Suprapubic skin (tissue), 4 donors: ENCODE measurements at places on chromosomes 5 and 9.

DNA sequence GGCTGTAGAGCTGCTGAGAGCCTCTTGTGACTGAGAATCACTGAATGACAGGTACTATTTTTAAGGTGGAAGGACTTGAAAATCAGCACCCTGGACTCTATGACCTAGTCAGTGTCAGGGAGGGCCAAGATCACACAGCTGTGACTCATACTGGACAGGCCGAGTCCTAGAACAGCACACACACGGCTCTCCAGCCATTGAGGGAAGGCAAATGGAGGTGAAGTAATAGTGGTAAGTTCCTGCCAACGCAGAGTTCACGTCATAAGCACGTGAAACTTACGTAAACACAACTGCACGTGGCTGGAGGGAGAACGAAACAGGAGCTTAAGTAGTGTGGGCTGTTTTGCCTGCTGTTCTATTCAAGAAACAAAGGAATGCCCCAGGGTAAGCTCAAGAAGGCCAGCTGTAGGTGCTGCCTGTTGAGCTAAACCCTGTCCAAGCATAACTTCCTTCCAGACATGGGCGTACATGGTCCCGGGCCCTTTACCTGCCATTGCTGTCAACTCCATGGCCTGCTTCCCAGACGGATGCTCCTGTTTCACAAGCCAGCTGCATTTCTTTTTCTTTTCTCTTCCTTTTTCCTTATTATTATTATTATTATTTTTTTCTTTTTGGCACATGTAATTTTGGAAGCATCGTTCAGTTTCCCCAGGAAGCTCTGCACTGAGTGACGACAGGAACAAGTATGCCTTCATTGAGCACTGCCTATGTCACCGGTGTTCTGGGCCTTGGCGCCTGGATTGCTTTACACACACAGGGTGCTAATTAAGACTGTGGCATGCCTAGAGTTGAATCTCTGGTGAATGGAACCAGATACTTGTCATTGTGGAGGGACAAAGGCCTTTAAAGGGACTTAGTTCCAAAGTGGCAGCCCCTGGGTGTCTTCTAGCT is 10.2 kb upstream of the LCP2 start:
- peak; percentile 84 for DNase-seq

- no peak for DNase-seq
Measured at GRCh38 chr9:13962006-13962405, 351.9 kb downstream of the NFIB start.

DNA sequence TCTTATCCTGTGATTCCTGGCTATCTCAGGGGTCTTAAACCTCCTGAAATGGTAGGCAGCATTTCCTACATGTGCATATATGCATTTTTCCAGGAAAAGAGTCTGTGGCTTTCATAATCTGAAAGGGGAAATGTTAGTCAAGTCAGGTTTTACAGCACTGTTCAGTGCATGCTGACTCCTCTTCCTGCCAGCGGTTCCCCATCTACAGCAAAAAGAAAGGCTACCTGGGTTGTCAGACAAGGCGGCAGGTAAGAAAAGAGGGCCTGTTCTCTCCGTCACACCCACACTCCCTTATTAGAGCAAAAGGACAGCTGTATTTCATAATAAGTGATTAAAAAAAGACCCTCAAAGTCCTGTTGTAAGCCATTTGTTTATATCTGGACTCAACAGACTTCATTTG is 4.3 kb upstream of the SPATA6L start:
- DNase-seq, result no peak

- DNase-seq, result no peak
Measured at GRCh38 chr5:170896779-170897178, 35.0 kb downstream of the RANBP17 start.

- DNase-seq, result no peak
Measured at GRCh38 chr5:168301593-168302390, 10.3 kb downstream of the WWC1 start.

- no peak for DNase-seq
Measured at GRCh38 chr5:170444181-170444580, 55.0 kb upstream of the KCNMB1 start.

GRCh38 chr5:83914199-83914598 is 193.5 kb upstream of the HAPLN1 start:
- DNase-seq, result no peak

DNA sequence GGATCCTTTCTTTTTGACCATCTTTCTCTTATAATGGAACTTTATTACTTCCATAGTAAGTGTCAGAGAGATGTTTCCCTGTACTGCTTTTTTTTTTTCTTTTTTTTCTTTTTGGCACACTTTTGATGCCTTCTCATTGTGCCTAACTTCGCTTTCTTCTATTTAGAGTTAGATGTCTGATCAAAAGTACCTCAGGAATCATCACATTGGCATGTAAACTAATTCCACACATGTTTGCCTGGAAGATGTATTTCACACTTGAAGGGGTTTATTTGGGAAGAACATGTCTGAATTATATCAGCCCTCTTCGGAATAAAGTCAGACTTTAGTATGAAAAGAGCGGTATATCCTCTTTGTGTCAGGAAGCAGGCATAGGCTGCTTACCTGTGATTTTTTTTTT is 35.1 kb downstream of the SMARCA2 start:
- no peak for DNase-seq

GRCh38 chr5:136023958-136024541 is 4.7 kb upstream of the TGFBI start:
- no peak for DNase-seq

DNA sequence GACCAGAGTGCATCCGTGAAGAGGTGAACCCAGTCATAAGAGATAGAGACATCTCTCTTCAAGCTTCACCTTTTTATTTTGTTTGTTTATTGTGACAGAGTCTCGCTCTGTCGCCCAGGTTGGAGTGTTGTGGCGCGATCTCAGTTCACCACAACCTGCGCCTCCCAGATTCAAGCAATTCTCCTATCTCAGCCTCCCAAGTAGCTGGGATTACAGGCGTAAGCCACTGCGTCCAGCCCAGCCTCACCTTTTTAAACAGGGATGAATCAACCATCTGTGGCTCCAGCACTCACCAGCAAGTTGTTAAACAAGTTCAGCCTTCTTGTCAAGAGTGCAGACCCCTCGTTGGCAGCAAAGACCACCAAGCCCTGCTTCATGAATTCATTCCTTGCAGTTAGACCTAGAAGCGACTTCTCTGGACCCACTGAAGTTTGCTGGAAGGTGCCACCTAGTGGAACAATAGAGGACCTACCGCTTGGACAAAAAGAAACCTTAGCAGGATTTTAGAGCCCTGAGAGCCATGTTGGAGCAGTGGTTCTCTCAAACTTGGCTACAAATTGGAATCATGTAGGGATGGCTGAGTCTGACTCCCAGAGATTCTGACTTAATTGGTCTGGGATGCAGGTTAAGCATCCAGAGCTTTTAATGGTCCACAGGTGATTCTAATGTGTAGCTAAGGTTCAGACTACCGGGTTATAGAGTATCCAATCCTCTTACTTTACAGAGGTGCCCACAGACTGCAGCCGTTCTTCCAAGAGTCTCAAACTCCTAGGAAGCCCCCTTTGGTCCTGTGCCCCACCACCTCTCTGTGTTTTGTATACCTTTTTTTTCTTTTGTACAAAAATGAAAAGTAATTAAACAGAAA is 10.5 kb upstream of the GALNT10 start:
- no peak for DNase-seq
